ENCODE measurements at places on chromosomes 6 and 20.

DNA sequence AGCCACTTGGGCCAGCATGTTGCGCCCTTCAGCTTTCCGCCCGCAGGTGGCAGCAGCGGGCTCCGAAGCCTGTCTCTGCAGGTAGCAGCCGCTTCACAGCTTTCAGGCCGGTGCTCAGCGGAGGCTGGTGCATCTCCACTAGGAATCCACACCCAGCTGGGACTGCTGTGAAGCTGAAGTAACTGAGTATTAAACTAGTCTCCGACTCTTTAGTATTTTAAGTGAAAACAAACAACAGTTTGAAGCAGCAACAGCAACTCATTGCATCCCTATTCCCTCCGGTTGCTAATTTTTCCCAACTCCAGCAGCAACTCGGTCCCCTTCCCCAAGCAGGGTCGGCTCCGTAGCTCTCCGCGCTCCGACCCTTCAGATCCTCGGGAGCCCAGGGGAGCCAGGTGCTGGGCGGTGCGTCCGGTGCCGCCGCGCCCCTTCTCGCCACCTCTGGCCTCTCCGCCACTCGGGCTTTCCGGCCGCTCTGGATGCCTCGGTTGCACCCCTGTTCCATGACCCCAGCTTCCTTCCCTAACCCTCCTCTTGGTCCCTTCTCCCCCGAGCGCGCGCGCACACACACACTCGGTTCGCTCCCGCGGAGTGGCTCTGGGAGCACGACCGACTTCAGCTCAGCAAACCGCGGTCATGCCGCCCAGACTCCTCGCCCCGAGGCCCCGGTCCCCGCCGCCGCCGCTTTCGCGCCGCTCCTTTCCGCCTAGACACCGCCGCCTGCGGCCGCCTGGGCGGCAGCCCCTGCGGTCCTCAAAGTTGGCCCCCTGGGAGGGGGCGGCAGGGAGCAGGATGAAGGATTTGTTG is 765 bp upstream of the NKAIN2 start:
- peak; percentile 40 for DNase-seq

- peak; percentile 9 for DNase-seq
Observed at GRCh38 chr20:5072756-5073659, 46.8 kb downstream of the PCNA start.

DNA sequence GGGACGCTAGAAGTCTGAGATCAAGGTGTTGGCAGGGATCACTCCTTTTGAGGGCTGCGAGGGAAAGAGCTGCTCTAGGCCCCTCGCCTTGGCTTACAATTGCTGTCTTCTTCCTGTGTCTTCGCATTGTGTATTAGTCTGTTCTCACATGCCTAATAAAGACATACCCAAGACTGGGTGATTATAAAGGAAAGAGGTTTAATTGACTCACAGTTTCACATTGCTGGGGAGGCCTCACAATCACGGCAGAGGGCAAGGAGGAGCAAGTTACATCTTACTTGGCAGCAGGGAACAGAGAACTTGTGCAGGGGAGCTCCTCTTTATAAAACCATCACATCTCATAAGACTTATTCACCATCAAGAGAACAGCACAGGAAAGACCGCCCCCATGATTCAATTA is 102.5 kb upstream of the ASF1A start:
- no peak for DNase-seq

DNA sequence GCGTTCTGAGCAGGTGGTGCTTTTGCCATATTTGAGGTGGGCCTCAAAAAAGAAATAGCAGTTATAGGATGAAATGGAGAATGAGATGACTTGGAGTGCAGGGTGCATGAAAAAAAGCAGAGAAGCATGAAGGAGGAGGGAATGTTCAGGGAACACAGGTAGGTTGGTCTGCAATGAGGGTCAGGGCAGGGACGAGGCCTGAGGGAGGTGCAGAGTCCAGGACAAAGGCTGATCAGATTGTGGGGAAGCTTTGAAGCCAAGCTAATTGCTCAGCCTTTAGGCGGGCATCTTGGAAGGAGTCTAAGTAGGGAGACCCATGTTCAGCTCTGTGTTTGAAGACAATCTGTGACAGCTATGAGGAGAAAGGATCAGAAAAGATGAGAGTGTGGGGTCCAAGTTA is 12.0 kb downstream of the TRAM2 start:
- no peak for DNase-seq

GRCh38 chr20:33839591-33839990 is 28.4 kb downstream of the CHMP4B start:
- no peak for DNase-seq

- DNase-seq, result no peak
Observed at GRCh38 chr6:38065734-38066305, 246.3 kb downstream of the ZFAND3 start.

- DNase-seq, result no peak
Observed at GRCh38 chr6:72102561-72102960, 216.2 kb downstream of the RIMS1 start.

GRCh38 chr20:51536116-51537069 is 6.1 kb downstream of the NFATC2 start:
- no peak for DNase-seq

DNA sequence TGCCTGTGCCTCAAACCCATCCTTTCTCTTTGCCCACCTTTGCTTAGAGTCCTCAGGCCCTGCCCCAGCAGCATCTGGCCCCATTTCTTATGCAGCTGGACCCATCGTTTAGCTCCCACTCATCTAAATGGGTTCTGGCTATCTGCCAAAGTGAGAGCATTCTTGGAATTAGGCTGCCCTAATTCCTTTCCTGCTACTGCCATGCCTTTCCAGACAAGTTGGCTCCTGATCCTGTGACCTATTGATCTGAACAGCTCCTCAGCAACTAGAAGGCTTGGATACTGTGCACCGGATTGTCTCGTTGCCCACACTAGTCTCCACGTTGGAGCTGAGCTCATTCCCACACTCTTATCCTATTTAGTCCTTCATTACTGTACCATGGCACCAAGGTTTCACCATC is 22.9 kb downstream of the DZANK1 start:
- no peak for DNase-seq

DNA sequence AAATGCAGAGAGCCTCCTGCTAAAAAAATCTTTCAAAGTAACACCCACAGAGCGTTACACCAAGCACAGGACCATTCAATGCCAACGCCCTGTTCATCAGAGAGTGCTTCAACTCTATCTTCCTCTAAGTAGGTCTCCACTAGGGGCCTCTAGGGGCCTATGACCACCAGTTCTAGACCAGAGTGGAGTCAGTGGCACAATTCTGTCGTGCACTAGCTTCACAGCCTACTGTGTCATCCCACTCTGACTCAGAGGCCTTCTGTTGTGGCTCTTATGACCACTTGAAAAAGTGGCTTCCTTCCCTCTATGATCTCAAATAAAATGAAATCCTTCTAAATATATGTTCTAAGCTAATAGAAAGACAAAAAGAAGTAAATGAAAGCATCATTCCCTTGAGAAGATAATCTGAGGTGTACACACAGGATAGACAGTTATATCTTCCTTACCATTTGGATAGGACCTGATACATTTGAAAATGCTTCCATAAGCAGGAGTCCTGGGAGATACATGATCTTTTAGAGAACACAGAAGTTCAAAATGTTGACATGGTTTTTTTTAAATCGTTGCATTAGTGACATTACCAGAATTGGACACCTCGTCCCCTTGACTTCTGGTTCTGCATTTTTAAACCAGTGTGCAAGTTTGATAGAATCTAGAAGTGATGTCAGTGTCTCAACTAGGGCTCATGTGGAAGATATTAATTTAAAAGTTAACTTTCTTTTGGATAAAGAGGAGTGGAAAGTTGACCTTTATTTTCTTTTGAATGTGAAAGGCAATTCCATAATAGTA is 151.9 kb downstream of the SH3BGRL2 start:
- no peak for DNase-seq

GRCh38 chr6:51019806-51020205 is 201.1 kb downstream of the TFAP2B start:
- DNase-seq, result no peak

DNA sequence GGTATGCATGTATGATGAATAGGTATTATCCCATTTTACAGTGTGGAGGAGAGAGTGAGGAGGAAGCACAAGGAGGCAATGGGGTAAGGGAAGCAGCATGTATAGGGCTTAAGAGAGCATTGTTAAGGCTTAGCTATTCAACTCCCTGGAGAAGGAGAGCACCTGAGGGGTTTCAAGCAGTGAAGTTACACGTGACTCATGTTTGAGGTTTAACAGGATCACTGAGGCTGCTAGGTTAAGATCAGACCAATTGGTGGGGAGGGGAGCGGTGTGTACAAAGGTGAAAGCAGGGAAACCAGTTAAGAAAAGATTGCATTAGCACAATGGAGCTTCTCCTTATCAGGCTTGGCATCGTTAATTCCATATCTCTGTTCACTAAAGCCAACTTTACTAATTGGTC is 64.4 kb upstream of the NHSL1 start:
- no peak for DNase-seq

DNA sequence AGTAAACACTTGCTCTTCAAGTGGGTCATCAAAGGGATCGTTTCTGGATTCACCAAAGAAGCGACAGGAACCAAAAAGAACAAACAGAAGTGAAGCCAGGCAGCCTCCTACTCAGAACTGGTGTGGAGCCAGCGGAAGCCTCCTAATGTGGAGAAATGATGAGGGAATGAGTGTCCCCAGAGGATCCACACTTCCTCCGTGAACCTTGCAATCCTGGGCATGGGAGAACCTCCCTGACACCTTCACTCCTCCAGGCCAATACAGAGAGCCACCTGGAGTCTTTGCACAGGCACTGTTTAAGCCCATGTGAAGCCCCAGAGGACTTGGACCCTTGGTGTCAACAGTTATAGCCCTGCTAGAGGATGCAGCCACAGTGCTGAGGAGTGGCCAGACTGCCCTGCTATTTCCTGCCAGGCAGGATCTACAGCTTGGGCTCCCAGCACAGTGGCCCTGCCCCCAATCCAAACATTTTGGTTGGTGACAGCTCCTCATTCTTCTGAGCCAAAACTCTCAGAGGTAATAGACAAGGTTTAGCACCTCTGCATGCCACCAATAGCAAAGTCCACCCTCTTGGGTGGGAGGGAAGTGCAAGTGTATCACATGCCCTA is 23.2 kb upstream of the SERINC1 start:
- no peak for DNase-seq

DNA sequence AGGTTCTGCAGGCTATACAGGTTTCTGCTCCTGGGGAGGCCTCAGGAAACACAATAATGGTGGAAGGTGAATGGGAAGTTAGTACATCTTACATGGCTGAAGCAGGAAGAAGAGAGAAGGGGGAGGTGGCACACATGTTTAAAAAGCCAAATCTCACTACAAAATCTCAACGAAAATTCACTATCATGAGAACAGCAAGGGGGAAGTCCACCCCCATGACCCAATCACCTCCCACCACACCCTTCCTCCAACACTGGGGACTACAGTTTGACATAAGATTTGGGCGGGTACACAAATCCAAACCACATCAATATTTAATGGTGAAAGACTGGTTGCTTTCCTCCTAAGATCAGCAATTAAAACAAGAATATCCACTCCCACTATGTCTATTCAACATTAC is 13.8 kb upstream of the POLR1H start:
- no peak for DNase-seq

- no peak for DNase-seq
Observed at GRCh38 chr6:129701721-129702455, 8.1 kb downstream of the ARHGAP18 start.

DNA sequence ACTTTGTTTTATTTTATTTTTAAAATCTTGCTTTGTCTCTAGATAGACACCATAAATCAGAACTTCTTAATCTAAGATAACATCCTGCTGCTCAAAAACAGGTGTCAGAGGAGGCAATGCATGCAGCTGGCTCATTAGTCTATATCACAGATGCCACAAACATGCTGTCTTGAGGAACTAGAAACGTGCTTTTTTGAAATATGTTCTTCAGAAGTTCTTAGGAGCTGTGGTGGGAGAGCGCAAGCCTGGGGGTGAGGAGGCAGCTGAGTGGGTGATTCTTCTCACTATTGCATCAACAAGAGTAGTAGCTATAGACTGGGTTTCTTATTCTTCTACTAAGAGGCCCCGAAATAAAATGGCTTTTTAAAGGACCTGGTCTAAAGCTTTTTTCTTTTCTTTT is 23.4 kb downstream of the IL22RA2 start:
- DNase-seq, result no peak

DNA sequence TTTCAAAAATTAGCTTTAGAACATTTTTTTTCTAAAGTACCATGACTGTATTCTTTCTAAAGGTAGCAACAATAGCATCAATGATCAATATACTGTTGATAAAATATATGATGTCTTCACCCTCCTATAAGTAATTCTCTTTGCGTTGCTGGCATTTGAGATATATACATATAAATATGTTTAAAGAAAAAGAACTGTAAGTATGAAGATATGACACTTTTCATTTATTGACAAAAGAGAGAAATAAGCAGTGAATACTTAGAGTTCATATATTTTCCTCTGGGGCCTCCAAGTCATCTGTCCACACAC is 49.4 kb upstream of the SCGN start:
- no peak for DNase-seq

GRCh38 chr20:24669701-24670100 is 200.3 kb downstream of the SYNDIG1 start:
- DNase-seq, result no peak

GRCh38 chr6:108711826-108712225 is 136.4 kb upstream of the ARMC2 start:
- no peak for DNase-seq

GRCh38 chr20:49288250-49288751 is 10.4 kb upstream of the ZNFX1 start:
- no peak for DNase-seq

DNA sequence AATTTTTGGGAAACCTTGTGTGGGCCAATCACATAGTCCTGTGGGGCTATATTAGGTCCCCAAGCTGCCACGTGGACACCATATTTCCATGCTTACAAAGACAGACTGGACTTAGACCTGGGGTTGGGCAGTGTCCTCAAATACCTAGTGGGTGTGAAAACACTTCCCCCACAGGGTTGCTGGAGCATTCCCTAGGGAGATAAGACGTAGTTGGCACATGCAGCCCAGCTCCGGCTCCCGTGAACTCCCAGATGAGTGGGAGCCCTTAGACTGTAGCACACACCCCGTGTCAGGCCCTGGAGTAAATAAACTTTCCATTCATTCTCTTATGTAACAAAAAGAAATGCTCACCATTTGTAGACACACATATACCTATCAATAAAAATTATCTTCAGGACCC is 14.2 kb downstream of the KCNG1 start:
- no peak for DNase-seq

DNA sequence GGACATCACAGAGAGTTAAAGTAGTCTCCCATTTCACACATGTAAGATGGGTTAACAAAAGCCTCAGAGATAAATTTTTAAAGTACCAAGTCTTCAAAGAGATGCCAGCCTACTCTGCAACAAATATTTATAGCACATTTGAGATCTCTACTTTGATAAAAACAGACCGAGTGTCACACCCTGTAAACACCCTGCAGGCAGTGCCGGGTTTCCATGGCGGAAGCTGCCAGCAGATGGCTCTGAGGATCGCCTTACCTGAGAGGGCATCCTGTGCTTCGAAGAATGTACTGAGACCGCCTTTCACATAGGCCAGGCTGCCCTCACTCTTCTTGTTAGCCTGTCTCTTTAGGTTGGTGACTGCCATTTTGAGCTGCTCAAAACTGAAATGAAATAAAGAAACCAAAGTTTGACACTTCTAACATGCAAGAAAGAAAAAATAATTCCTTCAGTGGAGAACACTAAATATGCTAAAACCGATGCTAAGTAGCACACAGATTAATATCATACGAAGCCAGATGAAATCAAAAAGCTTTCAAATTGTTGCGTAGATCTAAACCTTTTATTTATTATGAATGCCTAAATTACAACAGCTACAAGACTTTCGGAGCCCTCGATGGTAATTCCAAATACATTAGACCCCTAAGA is 39.3 kb downstream of the HUS1B start:
- no peak for DNase-seq

- no peak for DNase-seq
Observed at GRCh38 chr6:10174761-10175160, 240.1 kb downstream of the TFAP2A start.
